Activated T-helper 2 cell treated with anti-CD3 and anti-CD28 coated beads, Interferon-gamma antibody, Interleukin-2, Interleukin-4, amounts not matched to agents 10 μg/mL and 5 μg/mL and 100 μg/mL, durations not matched to agents 14 hours and 24 hours and 36 hours (primary cell): ENCODE measurements at places on chromosomes 16 and 17. TPM values are rescaled to one million over a fixed set of nuclear protein-coding genes. Genes with fewer than 3 reads are reported as not detected.

The ATP2A3 gene
- 147 and 155 TPM in 2 replicates for total RNA-seq

The HLF gene
- 4.5 and 5.1 TPM in 2 replicates for total RNA-seq

DNA sequence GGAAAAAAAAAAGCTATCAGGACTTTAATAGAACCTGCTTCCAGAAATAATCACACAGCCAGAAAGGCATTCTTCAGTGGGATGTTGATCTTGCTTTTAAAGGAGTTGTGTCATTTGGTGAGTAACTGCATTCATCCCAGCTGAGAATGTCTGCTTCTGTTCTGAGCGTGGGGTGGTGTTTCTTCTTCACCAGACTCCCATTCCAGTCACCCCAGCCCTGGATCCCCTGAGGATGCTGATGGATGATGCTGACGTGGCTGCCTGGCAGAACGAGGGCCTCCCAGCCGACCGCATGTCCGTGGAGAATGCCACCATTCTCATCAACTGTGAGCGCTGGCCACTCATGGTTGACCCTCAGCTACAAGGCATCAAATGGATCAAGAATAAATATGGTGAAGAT, 122.5 kb downstream of the ZNF18 start:
- no peaks in the 10 kb centered on the region for H3K4me1 ChIP-seq
- H3K4me3 ChIP-seq = no peak overlapping the region
- H3K36me3 ChIP-seq = no peaks in the 10 kb centered on the region
- H3K27me3 ChIP-seq = no peaks in the 10 kb centered on the region
- no peak for DNase-seq

The CRISPLD2 gene
- total RNA-seq = 0.16 and 0.23 TPM in 2 replicates

DNA sequence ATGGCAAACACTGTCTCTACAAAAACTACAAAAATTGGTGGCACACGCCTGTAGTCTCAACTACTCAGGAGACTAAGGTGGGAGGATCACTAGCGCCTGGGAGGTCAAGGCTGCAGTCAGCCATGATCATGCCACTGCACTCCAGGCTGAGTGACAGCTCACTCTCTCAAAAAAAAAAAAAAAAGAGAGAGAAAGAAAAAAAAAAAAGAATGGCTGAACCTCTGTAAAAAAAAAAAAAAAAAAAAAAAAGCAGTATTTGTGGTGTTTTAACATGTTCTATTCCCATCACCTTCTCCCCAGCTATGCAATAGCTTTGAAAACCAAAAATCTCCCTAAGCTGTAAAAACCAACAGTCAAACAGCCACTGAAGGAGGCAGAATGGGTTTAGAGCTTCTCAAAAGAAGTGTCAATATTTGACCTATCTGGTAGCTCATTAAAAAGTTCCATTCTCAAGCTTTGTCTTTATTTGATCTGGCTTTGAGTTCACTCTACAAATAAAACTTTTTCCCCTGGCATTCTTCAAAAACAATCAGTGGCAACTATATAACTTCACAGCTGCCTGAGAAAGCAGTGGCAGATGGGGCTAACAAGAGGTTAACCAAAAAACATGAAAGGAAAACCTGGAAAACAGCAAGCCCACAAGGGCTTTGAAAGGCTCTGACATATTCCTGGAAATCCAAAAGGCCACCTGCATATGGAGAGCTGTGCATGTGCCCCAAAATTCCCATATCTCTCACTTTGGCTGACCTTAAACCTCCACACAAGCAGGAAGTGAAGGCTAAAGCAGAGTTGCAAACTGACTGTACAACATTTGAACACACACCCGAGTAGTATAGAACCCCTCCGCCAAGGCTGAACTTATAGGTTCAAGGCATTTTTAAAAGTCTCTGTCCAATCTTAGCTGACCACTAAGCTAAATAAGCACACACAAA, 36.0 kb downstream of the USP32 start:
- H3K27ac ChIP-seq = peak overlapping the region; percentile 67
- H3K4me3 ChIP-seq = no peak overlapping the region
- H3K4me1 ChIP-seq = peaks cover 42% of the 10 kb centered on the region

GRCh38 chr17:81701288-81702071, 1.7 kb upstream of the MRPL12 start:
- peak overlapping the region; percentile 58 for H3K27ac ChIP-seq
- no peaks in the 10 kb centered on the region for H3K27me3 ChIP-seq
- H3K36me3 ChIP-seq = peaks cover 76% of the 10 kb centered on the region

The HAS3 gene
- 1.1 and 1.2 TPM in 2 replicates for total RNA-seq

DNA sequence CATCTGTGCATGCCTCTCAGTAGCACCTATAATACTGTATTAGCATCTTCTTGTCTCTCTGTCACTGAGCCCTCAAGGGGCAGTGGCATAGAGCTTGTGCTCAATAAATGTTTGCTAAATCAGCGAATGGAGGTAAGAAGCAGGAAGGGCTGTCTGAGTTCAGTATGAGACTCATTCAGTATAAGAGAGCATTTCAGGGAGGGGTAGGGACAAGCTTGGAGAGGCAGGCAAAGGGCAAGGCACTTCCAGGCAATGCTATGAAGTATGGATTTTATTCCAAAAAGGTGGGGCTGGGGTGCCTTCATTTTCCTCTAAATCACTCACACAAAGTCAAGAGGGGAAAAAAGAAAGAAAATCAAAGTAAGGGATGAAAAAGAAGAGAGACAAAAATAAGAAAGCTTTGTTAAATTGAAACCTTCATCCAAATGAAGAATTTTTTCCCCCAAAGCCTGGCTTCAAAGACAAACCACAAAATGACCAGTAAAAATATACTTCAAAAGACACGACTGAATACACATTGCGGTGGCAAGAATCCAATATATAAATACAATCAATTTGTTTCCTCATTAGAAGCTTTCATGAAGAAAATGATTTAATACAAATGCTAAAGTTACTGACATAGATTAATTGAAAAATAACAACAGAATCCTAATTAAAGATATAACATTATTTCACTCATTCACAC, 51.2 kb downstream of the SKAP1 start:
- no peaks in the 10 kb centered on the region for H3K27me3 ChIP-seq
- no peak for DNase-seq
- H3K27ac ChIP-seq = no peak overlapping the region

The TM4SF5 gene
- total RNA-seq = not detected in 2 replicates

The HOXB5 gene
- total RNA-seq = not detected in 2 replicates
